ENCODE measurements at places on chromosomes 1 and 21.
A peak's percentile ranks its signal among the peaks of the same experiment; 100 is the strongest.

DNA sequence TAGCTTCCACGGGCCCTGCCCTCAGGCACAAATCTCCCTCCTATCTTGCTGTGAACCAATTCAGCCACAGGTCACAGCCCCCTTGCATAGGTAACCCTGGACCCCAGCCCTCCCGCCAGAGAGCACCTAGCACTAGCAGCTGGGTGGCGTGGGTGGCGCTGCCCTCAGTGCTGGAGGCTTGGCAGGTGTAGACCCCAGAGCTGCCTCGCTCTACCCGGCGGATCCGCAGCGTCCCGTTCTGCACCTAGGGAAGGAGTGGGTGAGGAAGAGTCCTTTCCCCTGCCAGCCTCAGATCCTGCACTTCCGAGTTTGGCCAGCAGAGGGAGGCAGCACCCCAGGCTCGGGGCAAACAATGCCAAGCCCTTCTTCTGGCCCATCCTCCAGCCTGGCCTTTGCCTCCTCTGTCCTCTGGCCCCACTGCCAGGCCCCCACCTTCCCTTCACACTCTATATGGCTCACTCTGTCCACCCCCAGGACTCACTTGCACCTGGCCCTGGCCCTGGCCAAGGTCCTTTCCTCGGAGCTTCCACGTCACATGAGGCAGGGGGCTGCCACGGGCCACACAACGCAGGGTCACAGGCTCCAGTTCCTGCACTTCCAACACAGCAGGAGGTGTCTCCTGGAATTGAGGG, 9.0 kb downstream of the IGSF9 start:
- DNase-seq = peak; percentile 70

DNA sequence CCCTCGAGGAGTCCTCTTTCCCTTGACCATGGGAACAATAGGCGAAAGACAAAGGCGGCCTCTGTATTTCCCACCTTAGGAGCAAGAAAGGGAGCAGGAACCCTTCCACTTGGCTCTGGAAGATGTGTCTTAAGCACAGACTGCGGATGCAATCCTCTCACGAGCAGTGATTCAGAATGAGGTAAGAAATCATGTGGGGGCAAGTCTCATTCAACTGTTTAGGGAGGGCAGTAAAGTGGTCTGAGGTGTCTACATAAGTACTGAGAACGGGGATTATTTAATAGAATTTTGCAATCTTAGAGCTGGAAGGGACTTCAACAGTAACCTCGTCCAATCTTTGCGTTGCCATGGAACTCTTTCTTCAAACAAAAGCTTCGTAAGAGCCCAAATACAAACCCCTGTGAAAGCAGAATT, 1.6 kb upstream of the DYRK3 start:
- DNase-seq = no peak

DNA sequence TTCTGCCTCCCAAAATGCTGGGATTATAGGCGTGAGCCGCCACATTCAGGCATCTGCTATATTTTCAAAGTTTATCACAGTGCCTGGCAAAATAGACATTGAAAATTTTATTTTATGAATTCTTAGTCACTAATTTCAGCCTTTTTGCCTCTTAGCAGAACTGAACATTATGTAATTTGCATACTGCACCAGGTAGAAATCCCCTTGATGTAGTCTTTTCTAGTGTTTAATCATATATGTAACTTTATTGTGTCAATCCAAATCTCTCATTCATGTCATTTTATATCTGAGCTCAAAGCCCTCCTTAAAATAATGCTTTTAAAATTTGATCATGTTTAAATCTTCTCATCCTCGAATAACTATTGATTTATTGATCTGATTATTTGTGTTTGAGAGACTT, 19.2 kb downstream of the WDTC1 start:
- DNase-seq = no peak

- no peak for DNase-seq
Observed at GRCh38 chr21:46156678-46157077, 1.3 kb upstream of the FTCD start.

DNA sequence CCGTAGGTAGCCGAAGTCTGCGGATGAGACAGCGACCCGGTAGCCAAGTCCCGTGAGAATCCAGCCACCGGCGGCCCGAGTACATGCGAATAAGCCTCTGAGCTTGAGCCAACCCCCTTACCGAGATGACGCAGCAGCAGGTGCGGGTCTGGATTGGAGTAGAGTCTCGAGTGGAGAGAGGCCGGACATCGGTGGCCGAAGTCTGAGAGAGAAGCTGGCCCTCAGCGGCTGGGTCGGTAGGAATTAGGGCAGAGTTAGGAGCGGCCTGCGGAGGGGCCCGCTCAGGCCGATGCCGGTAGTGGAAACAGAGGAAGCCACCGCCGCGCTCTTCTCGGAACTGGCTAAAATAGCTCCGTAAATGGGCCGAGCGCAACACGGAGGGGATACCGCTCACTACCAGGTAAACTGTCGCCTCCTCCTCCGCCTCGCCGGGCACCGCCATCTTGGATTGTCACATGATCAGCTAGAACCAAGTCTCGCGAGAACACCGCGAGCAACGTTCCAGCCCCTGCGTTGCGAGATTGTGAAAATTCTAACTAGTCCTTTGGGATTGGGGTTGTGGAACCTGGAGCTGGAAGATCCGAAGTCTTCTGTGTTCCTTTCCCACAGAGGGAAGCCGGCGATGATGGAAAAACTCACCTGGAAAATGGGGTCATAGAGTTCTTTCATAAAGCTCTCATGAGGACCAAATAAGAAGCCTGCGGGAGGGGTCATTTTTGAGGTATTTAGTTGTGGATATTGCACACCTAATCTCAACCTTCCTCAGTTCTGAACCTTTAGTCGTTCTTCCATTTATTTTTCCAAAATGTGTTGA, at the start of gene GPATCH3:
GPATCH3 (minus strand) TSS at position 467 of the 814 bp plus-strand sequence; CDS start at position 442, 25 bp downstream.
- DNase-seq = peak; percentile 88

- no peak for DNase-seq
Observed at GRCh38 chr1:155932487-155932886, 1.7 kb downstream of the KHDC4 start.

DNA sequence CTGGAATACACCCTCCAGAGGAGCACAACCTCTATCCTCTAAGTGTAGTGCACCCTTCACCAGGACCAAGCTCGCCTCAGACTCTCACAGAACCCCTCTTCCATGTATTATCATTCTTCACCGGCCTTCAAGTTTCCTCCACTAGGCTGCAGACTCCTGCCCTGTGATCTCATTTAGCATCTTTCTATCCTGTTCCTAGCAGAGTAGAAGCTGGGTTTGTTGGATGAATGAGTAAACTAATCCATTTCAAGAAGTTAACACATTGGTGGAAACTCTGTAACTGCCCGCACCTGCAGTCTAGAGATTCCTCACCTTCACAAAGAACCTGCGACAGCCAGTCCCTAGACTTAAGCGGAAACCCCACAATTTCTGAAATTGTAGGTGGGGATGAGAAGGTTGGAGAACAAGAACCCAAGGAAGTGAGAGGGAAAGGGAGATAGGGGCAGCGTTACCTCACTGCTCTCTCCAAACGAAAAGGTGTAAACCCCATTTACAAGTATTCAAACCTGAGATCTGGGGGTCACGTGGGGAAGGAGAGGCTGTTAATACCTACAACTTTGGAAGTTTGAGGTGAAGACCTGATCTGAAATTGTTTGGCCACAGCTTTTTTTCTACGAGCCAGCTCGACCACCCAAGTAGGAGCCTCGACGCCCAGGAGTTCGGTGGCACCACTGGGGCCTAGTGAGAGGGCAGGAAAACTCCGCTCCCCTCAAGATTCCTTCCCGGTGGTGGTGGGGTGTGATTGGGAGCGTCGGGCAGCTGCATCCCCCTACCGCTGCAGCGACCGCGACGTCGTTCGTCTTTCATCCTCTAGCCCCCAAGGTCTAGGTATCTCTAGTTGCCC, 1.2 kb downstream of the PTPN14 start:
- no peak for DNase-seq

DNA sequence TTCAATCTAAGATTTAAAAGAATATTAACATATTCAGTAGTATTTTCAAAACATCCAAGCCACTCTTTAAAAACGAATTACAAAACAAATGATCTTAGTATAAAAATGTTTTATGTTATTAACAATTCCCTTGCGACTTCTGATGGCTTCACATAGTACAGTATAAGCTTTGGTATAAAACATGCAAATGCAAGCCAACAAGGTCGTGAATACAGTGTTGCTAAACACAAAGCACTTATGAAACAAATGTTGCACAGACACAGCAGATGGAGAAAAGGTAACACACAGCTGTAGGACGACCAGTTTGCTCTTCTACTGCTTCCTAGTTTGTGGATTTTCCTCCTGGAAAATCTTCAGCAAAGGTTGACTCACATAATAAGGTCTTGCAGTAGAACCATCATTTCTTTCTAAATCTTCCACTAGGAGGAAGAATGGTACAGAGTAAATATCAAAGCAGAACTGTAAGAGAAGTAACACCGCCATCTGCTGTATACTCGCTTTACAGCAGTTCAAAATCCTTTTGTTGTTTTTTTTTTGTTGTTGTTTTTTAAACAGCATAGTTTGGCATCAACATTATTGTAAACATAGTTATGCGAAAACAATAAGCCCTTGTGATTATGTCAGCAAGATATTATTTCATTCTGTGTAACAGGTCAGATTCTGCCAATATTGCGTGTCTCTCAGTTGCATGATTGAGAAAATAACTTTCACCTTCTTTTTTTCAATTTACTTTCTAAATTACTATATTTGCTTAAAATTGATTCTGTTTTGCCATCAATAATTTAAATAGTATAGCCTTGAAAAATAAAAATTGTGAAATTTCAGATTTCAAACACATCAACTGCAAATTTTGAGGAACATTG, 69.5 kb downstream of the LHX8 start:
- no peak for DNase-seq

GRCh38 chr1:222106377-222106776, 364.5 kb upstream of the DUSP10 start:
- DNase-seq = no peak

GRCh38 chr1:185566995-185567394, 167.2 kb upstream of the HMCN1 start:
- peak; percentile 85 for DNase-seq

- DNase-seq = no peak
Observed at GRCh38 chr1:209076688-209077087, 506.8 kb upstream of the CAMK1G start.

GRCh38 chr1:211371406-211372105, 44.9 kb downstream of the TRAF5 start:
- DNase-seq = no peak

- no peak for DNase-seq
Observed at GRCh38 chr21:39612233-39613040, at the start of gene B3GALT5. Gene B3GALT5 (plus strand): TSS chr21:39612940. CDS start chr21:39660560, 47,620 bp downstream.

DNA sequence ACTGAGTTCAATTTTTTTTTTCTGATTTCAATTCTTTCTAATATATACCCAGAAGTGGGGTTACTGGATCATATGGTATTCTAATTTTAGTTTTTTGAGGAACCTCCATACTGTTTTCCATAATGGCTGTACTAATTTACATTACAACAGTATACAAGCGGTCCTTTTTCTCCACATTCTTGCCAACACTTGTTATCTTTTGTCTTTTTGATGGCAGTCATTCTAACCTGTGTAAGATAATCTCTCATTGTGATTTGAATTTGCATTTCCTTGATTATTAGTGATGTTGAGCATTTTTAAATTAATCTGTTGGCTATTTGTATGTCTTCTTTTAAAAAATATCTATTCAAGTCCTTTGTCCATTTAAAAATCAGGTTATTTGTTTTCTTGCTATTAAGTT, 21.1 kb upstream of the TBX19 start:
- no peak for DNase-seq

GRCh38 chr21:36709868-36710728, 11.2 kb downstream of the SIM2 start:
- no peak for DNase-seq

- no peak for DNase-seq
Observed at GRCh38 chr21:41446586-41446985, 20.5 kb downstream of the MX1 start.

- no peak for DNase-seq
Observed at GRCh38 chr1:6000444-6001288, 8.4 kb upstream of the NPHP4 start.

DNA sequence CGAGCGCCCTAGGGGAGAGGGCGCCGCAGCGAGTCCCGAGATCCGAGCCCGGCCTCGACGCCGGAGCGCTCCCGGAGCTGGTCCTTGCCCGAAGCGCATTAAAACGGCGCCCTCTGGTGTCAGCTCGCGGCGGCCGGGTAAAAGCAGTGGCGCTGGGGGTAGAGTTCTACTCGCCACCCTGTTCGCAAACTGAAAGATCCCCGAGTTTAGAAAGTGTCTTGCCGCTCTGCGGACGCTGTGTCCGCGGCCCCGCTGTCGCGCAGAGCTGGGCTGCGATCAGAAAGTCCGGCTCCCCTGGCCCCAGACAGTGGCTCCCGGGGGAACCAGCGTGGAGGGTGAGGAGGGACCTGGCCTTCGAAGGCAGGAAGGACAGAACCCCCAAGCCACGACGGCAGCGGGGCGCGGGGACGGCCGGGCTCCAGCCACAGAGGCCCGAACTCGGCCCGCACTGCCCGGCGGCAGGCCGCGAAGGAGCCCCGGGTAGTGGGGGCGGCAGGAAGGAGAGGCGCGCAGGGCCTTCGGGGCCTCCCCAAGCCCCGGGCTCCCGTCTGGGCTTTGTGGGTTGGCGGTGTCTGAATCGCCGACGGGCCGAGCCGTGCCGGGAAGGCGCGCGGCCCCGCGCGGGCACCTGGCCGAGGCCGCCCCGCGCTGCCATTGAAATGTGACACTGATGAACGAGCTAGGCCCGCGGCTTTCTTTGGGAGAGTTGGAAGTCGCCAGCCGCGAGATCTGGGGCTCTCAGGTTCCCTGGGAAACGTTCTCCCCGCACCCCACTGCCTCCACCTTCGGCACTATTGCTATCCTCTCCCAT, 39.1 kb upstream of the NFIA start:
- DNase-seq = peak; percentile 73

DNA sequence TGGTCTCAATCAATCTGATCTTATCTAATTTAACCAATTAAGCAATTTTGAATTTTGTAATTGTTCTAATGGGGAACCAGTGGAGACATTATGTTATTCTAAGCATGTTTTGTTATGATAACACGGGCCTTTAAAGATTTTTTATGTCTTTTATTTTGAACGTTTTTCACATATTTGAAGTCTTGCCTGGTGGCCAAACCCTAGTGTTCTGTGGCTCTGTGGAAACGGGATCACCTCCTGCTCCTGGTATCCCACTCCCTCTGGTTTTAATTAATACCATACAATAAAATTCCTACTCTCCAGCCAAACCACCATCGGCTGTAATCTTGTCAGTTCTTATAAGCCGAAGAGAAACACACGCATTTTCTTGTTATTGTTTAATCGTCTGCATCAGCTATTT, 22.9 kb upstream of the LMO4 start:
- no peak for DNase-seq

GRCh38 chr1:3115275-3116149, 46.5 kb downstream of the PRDM16 start:
- DNase-seq = no peak

- no peak for DNase-seq
Observed at GRCh38 chr1:53079251-53079650, 17.2 kb downstream of the PODN start.

DNA sequence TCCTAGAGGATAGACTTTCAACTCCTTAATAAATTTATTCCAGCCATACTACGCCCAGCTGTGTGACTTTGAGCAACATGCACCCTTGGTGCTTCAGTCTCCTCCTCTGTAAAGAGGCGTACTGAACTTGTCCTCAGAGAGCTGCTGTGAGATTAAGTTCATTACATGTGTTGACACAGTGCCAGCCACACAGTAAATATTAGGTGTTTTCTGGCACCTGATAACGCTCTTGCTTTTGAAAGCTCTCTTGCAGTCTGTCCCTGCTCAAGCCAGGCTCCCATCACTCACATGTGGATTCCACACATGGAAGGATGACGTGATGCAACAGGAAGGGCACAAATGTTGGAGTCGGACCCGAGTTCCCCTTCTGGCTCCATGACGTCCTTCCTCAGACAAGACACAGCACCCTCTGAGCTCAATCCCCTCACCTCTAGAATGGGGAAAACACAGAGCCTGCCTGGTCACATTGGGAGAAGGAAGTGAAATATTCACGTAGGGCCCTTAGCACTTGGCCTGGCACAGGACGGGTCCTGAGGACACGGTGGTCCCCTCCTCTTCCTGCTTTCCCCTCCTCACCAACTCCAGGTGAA, 7.7 kb downstream of the IFNLR1 start:
- no peak for DNase-seq

Measured in CD4-positive, alpha-beta memory T cell (primary cell).